ENCODE measurements at places on chromosomes 2 and 18.

GRCh38 chr2:212841460-212841859, 302.9 kb upstream of the ERBB4 start:
- no peak for DNase-seq

- no peak for DNase-seq
Observed at GRCh38 chr2:64595397-64596176, 58.1 kb downstream of the SERTAD2 start.

DNA sequence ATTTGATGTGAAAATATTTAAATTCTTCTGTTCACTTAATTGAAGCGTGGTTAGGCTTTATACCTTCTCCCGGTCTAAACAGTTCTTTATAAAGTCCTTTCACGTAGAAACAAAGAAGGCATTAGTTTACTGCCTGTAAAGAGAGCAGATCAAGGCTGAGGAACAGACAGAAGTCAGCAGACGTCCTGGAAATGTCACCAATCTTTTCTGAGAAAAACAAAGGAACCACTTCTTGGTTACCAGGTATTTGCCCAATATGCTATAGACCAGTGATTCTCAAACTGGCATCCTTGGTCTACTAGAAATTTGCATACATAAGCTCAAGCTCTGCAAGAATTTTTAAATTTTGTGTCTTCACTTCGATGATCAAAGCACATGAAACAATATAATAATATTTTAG, 89.2 kb upstream of the STK17B start:
- no peak for DNase-seq

DNA sequence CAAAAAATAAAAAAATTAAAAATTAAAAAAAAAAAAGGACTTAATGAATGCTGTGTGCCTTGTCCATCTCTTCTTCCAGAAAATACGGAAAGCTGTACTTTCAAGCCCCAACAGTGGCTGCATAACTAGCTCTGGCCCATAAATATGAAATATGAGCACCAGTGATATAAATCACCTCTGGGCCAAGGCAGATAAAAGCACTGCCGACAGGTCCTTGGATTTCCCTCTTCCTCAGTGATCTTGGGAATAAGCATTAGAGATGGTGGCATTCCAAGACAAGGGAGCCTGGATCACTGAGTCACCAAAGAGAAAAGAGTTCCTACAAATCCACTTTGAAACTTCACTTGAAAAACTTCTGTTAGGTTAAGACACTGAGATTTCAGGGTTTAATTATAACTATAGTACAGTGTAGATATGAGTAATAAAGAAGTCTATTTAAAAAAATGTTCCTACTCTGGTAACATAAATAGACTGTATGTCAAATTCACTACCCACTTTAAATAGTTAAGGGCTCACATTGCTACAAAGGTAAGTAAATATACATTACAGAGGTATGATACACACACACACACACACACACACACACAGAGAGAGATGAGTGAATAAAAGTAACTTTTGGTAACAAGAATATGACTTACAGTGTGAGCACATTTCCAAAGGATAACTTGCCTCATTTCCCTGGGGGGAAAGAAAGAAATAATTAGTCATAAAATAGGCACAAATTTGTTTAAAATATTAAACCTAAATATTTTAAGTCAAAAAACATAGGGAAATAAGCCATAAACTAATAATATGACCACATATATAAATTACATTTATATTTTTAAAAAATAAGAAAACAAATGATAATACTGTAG, 35.6 kb downstream of the PPP3R1 start:
- no peak for DNase-seq

GRCh38 chr2:131104487-131105155, 515 bp upstream of the PLEKHB2 start:
- no peak for DNase-seq
